LoVo (cell line): ENCODE measurements at places on chromosomes 5 and 9.

GRCh38 chr9:136691316-136692184 lies 4.3 kb upstream of the AGPAT2 start:
- DNase-seq: no peak

DNA sequence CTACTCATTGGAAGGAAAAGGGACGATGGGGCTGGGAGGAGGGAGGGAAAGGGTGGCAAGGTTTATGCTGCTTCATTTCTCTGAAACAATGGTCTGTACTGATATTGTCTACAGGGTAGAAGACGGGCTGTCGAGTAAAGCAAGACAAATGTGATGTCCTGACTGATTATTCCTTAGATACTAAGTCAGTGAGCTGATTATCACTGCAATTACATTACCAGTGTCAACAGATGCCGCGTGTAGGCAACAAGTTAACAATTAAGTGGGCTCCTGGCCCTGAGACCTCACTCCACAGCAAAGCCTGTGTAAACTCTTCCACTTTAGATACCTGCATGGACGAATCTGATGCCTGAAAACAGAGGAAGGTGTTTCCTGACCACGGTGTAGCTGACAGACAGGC lies 602.8 kb downstream of the IRX1 start:
- no peak for DNase-seq

- no peak for DNase-seq
These were observed 33.3 kb upstream of the SLCO6A1 start for GRCh38 chr5:102532123-102532522.

- no peak for DNase-seq
These were observed 5.2 kb downstream of the ANKDD1B start for GRCh38 chr5:75616371-75616881.

- DNase-seq: no peak
These were observed 48.8 kb downstream of the MAST4 start for GRCh38 chr5:66645039-66645438.

DNA sequence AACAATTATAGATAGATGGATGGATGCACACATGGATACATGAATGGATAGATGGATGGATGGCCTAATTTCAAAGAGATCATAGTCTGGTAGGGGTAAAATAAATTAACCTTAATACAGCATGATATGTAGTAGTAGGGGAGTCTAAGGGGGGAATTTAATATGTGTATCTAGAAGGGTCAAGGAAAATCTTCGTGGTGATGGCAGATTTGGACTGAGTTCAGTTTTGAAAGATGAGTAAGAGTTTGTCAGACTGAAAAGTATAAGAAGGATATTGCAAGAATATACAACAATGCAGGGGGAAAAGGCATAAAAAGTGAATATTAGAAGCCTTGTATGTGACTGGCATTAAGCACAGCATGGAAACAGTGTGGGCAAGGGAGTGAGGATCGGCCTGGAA lies 98.7 kb downstream of the ZNF462 start:
- DNase-seq: no peak

- no peak for DNase-seq
These were observed 120.1 kb downstream of the ZNF622 start for GRCh38 chr5:16345454-16345853.

- DNase-seq: no peak
These were observed 12.9 kb downstream of the ARHGAP26 start for GRCh38 chr5:142782976-142783530.

- DNase-seq: peak; percentile 28
These were observed 339.2 kb downstream of the PRR16 start for GRCh38 chr5:120803282-120803681.

DNA sequence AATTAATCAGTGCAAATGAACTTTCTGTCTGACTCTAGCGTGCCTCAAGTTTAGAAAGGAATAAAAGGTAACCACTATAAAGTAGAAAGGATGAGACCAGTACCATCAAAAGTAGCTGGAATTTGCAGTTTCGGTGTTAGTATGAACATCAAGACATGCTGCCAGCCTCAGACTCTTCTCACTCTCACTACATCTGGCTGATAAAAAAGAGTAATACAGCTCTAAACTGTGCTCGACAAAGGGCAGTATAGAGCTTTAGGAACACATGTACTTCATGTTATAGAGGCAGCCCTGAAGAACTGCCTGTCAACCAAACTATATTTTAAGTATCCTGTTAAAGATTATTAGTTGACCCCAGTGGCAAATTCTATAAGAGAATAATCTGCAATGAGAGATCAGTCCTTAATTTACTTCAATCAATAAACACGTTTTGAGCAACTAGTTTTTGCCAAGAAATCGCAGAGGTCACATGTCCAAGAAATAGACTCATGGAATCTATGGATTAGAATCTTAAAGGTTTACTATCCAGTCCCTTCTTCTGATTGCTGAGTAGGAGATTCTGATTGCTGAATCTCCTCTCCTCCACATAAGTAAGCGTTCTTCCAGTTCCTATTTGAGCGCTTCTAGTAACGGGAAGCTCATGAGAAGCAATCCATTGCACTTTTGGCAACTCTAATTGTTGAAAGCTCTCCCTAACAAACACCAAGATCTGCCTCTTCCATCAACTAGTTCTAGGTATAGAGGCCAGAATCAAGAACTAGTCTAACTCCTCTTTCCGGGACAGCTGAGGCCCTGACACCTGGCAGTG lies 941 bp downstream of the XPA start:
- no peak for DNase-seq

GRCh38 chr9:130158001-130158400 lies 14.2 kb upstream of the NCS1 start:
- no peak for DNase-seq

- peak; percentile 44 for DNase-seq
These were observed 246.5 kb downstream of the PCSK5 start for GRCh38 chr9:76136986-76137385.

- no peak for DNase-seq
These were observed 4.5 kb upstream of the OTP start for GRCh38 chr5:77642738-77643653.

DNA sequence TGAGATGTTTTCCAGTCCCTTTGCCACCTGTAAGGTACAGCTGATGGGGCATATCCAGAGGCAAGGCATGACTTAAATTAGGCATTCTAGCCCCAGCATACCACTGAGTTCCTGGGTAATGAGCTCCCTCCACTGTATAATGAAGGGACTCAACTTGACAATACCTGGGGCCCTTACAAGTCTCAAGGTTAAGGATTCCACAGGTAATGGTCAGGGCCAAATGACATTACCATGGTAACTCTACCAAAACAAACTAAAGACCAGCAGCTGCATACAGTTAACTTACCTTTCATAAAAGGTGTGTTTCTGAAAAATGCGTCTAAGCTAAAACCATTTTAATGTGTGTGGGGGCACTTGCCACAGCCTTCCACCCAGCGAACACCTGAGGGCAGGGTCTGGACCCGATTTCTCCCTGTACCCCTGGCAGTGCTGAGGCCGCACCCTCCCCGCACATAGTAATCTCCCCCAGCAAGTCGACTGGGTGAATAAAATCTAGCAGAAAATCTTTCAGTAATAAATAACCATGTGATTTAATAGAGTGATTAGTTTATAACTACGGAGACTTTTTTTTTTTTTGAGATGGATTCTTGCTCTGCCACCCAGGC lies 24.2 kb downstream of the CCDC69 start:
- DNase-seq: no peak

DNA sequence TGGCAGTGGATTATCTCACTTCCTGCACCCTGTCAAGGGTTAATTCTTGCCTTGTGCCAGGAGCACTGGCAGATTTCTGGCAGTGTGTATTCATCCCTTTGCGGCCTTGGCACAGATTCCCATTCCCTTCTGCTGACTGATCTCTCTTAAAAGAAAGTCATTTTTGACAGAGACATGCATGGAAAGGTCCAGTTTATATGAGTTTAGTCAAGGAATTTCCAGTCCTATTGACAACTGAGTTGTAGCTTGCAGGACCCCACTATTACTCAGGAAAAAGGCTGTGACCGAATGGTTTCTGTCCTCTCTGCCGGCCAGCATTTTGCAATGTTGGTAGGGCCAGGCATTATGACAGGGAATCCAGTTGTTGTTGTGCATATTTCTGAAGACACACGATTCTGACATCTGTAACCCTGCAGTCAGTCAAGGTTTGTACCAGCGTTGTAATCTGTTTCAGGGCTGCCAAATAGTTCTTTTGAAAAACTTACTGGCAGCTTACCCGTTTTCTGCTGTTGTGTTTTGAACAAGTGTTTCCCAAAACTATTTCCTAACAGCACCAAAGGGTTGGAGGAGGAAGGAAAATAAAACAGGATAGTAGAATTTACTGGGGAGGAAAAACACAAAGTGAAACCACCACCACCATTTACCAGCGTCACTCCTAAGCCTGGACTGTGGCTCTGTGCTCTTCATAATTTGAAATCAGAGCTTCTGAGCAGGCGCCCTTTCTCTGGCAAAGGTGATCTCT lies 243.4 kb upstream of the KLF4 start:
- DNase-seq: no peak

DNA sequence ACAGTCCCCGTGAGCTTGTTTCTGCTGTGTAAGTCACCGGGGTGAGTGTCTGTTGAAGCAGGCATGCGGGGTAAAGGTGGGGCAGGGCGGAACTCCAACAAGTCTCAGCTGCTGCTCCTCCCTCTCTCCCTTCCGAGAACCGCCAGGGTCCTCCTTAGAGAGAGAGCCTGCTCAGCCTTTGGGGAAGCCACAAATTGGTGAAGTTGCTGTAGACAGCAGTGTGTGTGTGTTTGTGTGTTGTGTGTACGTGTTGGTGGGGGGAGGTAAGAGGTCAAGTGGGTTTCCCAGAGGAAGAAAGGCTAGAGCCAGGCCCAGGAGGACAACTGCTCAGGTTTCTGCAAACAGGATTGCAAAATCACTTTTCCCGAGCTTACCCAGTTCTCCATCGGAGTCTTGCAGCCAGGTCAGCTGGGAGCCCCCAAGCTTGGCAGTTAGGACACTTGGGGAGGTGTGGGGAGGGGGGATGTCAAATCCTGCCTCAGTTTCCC lies 38.9 kb upstream of the DAB2IP start:
- peak; percentile 41 for DNase-seq

GRCh38 chr5:6488021-6488420 lies 39.4 kb downstream of the UBE2QL1 start:
- DNase-seq: no peak
